ENCODE measurements at places on chromosomes 3 and 15.

DNA sequence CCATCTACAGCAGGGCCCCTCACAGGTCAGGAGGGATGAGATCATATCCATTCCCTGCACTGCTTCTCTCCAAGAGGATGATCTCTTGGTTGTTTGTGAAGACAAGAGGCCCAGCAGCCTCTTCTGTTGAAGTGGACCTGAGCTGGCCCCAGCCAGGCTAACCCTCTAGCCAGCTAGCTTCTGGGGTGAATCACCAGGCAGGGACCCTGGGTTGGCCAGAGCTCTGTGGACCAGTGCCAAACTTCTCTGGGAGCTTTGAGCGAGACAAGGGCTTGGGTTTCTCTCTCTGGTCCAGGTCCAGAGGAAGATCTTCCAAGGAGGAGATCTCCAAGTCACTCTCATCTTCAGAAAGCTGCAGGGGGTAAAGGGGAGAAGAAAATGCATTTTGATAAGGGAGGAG is 52.7 kb downstream of the CLDN18 start:
- DNase-seq, result no peak

DNA sequence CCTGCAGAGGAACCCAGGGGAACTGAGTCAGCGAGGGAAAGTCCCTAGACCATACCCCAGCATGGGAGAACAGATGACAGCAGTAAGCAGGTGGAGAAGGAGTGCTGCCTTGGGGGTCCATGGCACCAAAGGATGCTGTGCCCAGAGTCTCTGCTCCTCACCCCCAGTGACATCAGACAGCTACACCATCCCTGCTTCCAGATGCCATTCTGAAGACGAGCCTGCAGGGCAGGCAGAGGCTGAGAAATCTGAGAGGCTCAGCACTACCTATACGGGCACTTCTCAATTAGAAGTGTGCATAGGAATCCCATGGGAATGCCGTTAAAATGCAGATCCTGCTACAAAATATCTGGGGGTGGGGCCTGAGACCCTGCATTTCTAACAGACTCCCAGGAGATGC is 211.3 kb upstream of the NSMCE3 start:
- DNase-seq, result no peak

DNA sequence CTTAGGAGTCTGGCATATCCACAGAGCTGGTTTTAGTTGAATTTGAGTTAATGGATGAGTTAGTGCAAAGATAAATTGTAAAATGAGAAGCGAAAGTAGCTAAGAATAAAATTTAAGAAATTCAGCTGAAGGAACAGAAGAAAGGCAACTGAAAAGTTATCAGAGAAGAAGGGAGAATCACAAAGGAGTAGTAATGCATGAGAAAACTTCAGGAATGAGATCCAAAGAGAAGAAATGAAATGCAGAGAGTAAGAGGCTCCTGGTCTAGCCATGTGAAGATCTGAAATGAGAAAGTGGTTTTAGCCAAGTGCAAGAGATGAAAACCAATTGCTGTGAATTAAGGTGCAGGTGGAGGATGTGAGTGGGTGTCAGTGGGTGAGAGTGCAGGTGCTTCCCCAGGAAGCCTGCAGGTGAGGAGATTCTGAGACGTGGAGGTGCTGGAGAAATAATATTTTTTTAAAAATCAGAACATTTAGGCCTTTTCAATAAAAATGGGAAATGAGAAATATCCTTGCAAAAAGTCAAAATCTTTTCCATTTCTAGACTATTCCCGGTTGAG is 18.5 kb downstream of the KBTBD8 start:
- DNase-seq, result no peak

GRCh38 chr3:139970526-139970925 is 35.5 kb downstream of the CLSTN2 start:
- no peak for DNase-seq

- DNase-seq, result no peak
These were observed 368.4 kb upstream of the IL12A start for GRCh38 chr3:159620281-159620680.

GRCh38 chr15:64430000-64430735 is 30.2 kb upstream of the ZNF609 start:
- DNase-seq, result no peak

DNA sequence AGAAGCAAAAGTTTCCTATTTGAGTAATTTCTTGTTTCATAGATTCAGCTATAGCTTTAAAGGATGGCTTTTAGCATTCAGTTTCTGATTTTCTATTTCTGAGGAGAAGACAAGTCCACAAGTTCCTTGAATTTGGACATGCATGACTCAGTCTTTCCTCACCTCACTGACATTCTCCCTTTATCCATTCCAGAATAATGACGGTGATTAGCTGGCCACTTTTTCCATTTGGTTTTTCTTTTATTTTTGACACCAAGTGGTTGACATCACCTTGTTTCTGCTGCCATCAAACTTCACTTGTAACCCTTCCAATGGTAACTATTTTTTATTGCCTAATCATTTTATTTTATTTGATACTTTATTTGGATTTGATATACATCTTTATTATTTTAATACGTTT is 404.4 kb upstream of the KCNMB2 start:
- DNase-seq, result no peak

- DNase-seq, result no peak
These were observed 1389.8 kb upstream of the ALCAM start for GRCh38 chr3:103976931-103977339.

GRCh38 chr15:74957476-74958035 is 984 bp upstream of the RPP25 start:
- DNase-seq, result no peak

- peak; percentile 88 for DNase-seq
These were observed 1.3 kb downstream of the ARL6IP5 start for GRCh38 chr3:69085833-69086722.

DNA sequence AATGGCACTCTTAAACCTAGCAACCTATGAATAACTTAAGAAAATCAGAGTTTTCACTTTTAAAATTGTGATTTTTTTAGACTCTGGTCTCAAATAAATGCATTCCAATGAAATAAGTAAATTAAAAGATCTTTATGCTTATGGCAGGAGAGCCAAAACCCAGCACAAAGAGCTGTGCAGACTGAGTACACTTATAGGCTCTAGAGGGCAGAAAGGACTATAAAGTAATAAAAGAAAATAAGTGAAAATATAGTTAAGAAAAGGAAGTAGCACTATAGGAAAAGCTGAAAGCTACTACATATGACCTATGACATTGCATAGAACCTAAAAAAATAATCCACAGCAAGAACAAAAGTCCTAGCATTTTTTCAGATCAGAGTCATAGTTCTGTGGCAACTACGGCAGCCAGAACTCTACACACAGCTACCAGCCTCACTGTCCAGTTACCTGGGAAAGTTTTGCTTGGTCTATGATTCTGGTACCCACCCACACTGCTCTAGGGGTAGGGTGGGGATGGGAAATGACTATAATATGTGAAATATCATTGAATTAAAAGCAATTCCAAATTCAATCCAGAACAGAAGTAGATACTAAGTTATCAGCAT is 30.5 kb downstream of the CLASP2 start:
- DNase-seq, result no peak

- DNase-seq, result no peak
These were observed 164.9 kb upstream of the AGTR1 start for GRCh38 chr3:148532774-148533173.

DNA sequence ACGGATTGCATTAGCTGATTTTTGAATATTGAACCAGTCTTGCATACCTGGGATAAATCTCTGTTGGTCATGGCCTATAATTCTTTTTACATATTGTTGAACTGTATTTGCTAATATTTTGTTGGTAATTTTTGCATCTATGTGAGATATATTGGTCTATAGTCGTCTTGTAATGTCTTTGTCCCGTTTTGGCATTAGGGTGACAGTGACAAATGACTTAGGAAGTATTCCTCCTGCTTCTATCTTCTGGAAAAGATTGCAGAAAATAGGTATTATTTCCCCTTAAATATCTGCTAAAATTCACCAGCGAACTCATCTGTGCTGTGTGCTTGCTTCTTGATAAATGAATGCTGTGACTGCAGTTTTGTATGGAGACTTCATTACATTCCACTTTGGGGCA is 23.7 kb downstream of the MUC20 start:
- no peak for DNase-seq

DNA sequence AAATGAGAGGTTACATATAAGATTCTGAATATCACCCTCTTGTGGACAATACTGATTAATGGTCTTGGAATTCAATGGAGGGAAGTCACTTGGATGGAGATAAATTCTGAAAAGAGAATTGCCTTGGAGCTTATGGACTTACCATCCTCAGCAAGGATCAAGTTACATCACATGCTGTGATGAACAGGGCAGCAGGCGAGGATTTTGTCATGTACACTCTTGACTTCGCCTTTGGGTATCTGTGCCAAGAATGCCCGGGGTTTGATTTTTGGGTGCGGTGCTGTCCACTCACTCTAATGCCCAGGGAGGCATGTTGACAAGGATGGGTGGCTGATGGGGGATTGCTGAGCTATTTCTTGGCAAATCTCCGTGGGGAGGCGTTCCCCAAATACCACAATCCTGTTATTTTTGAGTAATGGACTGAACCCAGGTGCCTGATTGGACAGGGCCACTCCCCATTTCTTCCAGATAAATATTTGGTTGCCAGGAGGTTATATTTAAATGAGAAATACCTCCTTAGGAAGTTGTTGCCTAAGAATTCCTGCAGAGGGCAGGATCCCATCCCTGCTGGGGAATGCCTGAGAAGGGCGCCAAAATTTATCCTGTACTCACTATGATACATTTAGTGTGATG is 96.3 kb downstream of the TPRG1 start:
- no peak for DNase-seq

DNA sequence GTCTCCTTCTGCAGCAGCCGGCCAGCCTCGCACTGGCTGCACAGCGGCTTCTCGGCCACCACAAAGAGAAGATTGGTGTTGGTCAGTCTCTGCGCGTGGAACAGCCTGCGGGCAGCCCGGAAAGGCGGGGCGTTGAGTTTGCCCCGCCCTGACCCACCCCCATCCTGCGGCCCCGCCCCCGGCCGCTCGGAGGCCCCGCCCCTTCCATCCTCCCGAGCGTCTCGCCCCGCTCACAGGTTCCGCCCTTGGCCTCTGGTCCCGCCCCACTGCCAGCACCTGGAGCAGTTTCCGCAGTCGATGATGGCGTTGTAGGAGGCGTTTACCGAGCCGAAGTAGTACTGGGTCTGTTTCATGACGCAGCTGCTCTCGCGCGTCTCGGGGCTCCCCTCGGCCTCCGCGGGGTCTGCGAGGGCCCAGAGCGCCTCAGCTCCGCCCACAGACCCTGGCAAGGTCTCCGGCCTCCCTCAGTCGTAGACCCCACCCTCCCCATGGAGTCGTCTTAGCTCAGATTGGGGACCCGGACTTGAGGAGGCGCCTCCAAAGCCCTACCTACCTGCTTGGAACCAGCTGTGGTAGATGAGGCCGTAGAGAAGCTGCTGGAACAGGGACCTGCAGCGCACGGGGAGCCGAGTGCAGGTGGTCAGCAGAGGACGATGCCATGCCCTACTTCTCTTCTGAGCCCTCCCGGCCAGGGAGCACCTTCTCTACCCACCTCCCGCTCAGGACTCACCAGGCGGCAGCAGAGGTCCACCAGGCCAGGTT is 5.9 kb upstream of the TMEM115 start:
- DNase-seq, result peak; percentile 89

- DNase-seq, result no peak
These were observed 112.4 kb upstream of the PFN2 start for GRCh38 chr3:150082898-150083654.

DNA sequence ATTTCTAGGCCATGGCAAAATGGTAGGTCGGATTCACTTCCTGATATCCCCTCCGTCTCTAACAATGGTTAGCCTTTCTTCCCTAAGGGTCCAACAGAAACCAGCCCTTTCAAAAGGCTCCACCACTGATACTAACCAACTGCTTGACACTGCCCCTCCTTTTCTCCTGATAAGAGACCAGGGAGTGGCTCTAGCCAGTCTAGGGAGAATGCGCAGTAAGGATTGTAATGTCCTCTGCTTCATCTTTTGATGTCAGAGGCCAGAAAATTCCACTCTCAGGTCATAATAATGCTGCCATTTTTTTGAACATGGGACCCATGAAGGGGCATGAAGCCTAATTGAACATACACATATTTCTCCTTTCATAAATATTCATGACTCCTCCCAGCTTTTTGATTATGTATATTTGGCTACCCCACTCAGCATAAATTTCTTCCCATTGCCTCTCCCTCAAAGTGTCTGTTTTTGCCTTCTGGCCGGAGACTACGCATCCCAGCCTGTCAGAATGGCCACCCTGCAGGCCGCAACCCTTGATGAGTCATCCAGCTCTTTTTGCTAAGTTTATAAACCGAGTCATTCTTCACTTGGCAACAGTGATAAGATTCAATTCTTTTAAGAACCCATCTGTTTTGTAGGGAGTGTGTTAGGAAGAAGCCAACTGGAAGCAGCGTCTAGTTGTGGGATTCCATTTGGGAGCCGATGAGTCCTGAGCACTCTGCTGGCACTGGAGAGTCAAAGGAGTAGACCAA is 189.0 kb upstream of the MCTP2 start:
- no peak for DNase-seq

GRCh38 chr3:188397766-188398705 is 244.1 kb downstream of the LPP start:
- no peak for DNase-seq

GRCh38 chr3:6928064-6928463 is 67.1 kb downstream of the GRM7 start:
- no peak for DNase-seq

- no peak for DNase-seq
These were observed 9.6 kb downstream of the TRH start for GRCh38 chr3:129984125-129984524.

GRCh38 chr15:68190048-68190447 is 15.1 kb downstream of the CALML4 start:
- DNase-seq, result no peak

DNA sequence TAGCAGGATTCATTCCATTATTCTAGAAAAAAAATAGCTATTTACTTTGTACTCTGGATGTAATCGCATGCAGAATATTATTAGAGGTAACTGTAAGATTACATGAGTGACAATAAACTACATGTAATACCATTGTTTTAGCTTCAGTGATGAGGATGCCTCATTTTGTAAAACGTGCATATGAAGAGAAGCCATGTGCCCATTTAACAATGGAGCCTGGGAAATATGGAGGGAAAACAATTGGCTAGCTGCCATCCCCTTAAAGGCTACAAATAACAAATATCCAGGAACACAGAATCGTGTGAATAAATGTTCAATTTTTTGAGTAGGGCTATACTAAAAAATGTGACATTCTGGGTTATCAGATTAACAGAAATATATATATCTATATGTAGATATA is 151.1 kb downstream of the SAMMSON start:
- DNase-seq, result no peak

- DNase-seq, result no peak
These were observed 33.0 kb downstream of the DENND6A start for GRCh38 chr3:57659806-57660439.

GRCh38 chr3:50587373-50587772 is 18.1 kb downstream of the HEMK1 start:
- DNase-seq, result no peak

- no peak for DNase-seq
These were observed 7.3 kb downstream of the MST1R start for GRCh38 chr3:49896345-49896744.
